ENCODE measurements at places on chromosomes 4 and X.

GRCh38 chr4:118753685-118754084 lies 68.5 kb downstream of the METTL14 start:
- no peak for DNase-seq

DNA sequence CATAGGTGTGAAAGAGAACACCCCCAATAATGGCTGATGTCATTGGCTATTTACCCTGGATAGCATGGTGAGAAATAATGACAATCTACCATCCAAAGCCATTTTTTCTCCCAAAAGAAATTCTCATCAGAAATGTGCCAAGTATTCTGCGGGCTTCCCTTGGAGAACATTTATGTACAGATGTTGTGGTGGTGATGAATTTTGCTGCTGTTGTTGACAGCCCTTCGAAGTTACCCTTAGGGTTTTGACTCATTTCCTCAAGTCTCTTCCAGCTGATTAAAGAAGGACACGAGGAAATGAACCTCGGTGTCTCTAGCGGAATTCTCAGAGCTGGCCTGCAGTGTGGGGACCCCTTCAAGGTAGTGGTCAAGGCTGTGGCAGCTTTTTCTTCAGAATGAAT lies 3.4 kb downstream of the KIT start:
- no peak for DNase-seq

- DNase-seq, result no peak
Observed at GRCh38 chrX:19829814-19830213, 57.6 kb downstream of the SH3KBP1 start.

DNA sequence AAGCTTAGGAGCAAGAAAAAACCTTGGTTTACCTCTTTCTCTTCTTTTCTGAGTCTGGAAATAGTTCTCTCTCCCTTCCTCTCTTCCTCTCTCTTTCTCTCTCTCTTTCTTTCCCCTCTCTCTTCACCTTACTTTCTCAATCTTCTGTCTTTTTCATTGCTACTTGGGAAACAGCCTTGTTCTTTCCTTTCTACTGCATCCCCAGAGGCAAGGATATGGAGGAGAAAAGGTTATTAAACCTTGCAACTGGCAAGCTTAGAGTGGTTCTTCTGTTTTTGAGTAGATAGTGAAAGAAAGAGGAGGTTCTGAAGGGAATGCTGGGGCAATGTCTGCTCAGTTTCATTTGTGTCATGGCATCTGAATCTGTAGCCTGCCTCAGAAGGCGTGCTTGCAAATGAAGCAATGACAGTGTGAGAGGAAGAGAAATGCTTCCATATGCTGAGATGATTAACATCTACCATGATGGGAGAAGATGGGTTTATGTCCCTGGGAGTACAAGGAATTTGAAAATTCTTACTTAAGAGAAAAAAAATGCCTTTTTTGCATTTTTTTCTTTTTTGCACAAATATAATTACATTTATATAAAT lies 190.6 kb downstream of the CEP135 start:
- DNase-seq, result no peak

- no peak for DNase-seq
Observed at GRCh38 chr4:72448231-72448630, 120.8 kb downstream of the ADAMTS3 start.

- DNase-seq, result no peak
Observed at GRCh38 chrX:46722742-46723568, 36.0 kb downstream of the SLC9A7 start.

DNA sequence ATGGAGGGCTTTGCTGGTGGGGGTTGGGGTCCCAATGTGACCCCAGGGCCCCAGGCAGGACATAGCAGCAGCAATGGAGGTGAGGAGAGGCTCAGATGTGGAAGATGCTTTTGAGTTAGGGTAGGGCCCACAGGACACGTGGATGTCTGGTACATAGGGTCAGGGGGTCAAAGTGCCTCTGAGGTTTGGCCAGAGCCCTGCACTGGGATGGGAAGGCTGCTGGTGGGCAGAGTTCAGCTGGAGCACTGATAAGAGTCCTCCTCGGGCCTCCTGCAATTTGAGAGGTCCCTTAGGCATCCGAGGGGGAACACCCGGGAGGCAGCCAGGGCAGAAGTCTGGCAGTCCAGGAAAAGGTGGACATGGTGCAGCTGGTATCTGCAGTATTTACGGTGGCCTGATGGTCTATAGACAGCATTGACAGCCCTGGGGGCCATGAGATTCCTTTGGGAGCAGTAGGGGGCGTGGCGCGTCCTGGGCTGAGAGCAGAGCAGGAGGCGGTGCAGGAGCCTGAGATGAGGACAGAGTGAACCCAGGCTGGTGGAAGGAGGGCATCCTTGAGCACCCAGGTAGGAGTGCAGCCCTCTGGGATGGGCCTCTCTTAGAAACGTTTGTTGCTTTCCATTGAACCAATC lies 22.6 kb downstream of the CCNQ start:
- DNase-seq, result no peak

- no peak for DNase-seq
Observed at GRCh38 chr4:81356621-81357020, 115.1 kb downstream of the RASGEF1B start.
